ENCODE measurements at places on chromosomes 16 and 17.

- DNase-seq = no peak
Measured at GRCh38 chr16:49773534-49774475, 82.1 kb downstream of the ZNF423 start.

DNA sequence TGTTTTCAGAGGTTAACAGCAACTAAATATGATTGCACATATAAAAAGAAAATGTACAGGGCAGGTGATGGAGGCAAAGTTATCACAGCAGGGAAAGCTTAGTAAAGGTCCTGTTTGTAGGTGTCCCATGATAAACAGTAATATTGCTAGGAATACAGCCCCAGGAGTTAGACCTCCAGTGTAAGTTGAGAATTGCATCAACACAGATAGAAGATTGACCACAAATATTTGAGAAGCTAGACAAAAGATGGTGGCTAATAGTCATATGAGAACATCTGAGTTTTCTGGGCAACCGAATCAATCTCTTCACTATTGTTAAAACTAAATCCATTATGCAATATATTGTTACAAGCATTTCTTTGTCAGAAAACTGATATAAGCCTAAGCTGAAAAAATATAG, 152.6 kb downstream of the CDH11 start:
- no peak for DNase-seq

- DNase-seq = no peak
Measured at GRCh38 chr16:86243123-86243473, 267.2 kb upstream of the FOXF1 start.

GRCh38 chr17:77670173-77670572, 288.3 kb upstream of the TNRC6C start:
- no peak for DNase-seq

DNA sequence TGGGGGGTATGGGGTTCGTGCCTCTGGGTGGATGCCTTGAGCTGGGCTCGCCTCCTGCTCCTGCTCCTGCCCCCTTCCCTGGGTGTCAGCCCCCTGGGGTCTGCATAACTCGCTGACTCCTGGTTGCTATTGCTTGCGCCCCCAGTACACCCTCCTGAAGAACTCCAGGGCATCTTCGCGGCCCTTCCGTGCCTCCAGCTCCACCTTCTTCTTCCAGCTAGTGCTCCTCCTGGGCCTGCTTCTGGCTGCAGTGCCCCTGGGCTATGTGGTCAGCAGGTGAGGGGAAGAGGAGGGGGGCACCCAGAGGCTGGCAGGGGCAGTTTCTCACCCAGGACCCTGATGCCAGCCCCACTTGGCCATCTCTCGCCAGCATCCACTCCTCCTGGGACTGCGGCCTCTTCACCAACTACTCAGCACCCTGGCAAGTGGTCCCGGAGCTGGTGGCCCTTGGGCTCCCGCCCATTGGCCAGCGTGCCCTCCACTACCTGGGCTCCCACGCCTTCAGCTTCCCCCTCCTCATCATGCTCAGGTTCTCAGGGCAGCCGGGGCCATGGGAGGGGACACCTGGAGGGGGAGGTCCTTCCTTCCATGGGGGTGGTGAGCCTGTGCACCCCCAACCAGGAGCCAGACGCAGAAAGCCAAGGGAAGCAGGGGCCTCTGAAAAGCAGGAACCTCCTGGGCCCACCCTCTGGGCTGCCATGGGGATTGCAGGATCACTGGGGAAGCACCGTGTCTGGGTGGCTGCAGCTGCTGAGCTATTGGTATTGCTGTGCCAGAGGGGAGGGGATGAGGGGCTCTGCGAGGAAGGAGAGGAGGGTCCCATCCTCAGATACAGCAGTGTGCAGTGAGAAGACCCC, 7.8 kb upstream of the C17orf99 start:
- DNase-seq = no peak

Data from COR-L47 (cell line).